HS-5 (cell line): ENCODE measurements at places on chromosomes 11 and 22.
A peak's percentile ranks its signal among the peaks of the same experiment; 100 is the strongest.

DNA sequence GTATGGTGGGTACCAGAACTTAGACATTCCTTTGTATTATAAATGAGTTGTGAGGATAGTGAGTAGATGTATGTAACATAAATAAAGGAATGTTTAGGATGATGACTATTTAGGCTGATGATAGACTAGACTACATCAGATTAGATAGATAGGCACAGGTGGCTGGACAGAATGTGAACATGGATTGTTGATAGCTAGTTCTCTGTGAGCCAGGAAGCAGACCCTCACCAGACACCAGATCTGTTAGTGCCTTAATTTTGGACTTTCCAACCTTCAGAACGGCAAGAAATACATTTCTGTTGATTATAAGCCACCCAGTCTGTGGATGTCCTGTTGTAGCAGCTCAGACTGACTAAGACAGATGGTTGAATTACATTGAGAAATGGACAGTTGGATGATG lies 99.4 kb downstream of the SWAP70 start:
- no peak for DNase-seq

GRCh38 chr22:19457828-19458428 lies 10.4 kb upstream of the C22orf39 start:
- no peak for DNase-seq

DNA sequence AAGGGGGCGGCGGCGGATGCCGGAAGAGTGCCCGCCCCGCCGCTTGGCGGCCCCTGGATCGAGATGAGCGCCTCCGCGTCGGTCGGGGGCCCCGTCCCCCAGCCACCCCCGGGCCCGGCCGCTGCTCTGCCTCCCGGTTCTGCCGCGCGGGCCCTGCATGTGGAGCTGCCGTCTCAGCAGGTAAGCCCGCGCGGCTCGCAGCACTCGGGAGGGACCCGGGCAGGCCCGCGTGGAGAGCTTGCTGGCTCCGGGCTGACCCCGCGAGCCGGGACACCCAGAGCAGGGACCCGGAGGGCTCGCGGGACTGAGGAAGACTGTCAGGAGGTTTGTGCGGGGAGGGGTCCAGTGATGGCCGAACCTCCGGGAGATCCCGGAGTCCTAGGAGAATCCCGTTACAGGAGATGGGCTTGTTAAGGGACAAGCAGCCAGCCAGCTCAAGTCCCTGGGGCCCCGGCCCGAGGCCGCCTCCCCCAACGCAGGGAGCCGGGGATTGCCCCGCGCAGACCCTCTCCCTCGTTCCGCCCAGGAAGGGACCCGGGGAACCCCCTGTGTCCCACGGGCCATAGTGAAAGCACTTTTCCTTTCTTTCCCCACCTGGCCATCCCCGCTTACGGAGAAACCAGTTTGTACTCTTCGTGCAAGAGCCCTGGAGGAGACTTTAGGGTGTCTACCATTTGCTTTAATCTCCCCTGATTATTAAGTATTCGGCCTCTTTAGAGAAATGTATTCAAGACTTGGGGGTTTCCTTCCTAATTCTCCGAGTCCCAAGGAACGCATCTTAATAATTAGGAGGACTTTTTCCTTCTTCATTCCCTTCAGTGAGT lies 547 bp downstream of the UVRAG start:
- no peak for DNase-seq

DNA sequence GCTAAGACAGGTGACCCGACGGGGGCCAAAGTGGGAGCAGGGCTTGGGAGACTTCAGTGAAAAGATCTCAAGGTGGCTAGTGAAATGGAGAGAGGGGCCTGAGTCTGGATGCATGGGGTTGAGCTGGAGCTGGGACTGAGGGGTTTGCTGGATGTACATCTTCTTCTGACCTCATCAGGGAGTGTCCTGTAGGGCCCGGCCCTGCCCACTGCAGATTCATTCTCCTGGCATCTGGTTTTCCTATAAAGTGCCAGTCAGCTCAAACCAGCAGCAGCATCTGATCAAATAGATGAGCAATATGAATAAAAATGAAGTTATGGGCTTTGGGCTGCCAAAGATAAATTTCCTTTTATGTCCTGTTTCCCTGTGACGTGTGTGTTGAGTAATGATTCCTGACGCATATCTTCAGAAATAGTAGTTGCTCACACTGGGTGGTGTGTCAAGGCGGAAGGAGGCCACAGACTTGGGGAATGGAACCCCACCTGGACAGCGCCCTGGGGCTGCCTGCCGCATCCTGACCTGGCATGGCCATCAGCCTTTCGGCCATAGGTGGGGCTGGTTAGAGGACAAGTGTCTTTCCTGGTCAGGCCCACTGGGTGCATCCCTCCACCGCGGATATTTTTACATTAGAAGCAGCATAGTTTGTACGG lies 135.4 kb downstream of the OSBP2 start:
- DNase-seq: peak; percentile 98

DNA sequence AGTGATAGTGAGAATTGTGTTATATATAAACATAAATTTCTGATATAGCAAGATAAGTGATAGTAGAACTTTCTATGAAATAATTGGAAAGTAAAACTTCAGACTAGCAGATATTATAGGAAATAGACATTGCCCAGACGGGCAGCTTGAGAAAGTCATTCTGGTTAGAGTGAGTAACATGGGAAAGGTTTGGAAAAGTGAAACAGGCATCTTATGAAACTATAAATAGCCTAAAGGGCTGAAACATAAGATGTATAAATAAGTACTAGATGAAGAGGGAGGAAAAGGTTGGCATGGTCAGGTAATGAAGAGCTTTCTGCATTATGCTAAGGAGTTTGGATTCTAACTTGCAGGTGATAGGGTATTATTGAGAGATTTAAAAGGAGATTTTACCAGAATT lies 101.3 kb downstream of the DYNC2H1 start:
- no peak for DNase-seq

- no peak for DNase-seq
These were observed 597.5 kb downstream of the BRD1 start for GRCh38 chr22:49230194-49230577.

DNA sequence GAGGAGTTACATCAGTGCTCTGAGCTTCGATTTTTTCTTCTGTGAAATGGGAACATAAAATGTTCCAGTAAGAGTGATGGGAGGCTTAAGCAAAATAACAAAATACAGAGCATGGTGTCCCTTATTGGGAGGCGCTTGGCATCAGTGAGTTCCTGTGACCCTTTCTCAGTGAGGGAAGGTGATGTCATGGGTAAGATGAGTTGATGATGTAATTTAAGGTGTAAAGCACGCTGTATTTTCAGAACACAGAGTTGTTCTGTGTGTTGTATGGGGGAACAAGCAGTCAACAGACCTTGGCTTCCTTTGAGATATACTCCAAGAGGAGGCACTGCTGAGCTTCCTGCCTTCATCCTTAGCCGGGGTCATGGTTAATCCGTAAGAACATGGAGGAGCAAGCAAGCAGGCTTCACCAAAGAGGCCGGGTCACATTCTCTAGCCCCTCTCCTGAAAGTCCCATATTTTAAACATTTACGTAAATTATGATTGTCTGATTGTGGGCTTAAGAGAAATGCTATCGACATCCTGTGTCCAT lies 266.7 kb downstream of the LARGE1 start:
- DNase-seq: no peak

- DNase-seq: no peak
These were observed 15.6 kb downstream of the MPPED1 start for GRCh38 chr22:43427296-43428004.

- no peak for DNase-seq
These were observed 325.1 kb upstream of the MPPED2 start for GRCh38 chr11:30911247-30911646.

- DNase-seq: no peak
These were observed 51.6 kb downstream of the ARFGAP2 start for GRCh38 chr11:47125083-47125482.

DNA sequence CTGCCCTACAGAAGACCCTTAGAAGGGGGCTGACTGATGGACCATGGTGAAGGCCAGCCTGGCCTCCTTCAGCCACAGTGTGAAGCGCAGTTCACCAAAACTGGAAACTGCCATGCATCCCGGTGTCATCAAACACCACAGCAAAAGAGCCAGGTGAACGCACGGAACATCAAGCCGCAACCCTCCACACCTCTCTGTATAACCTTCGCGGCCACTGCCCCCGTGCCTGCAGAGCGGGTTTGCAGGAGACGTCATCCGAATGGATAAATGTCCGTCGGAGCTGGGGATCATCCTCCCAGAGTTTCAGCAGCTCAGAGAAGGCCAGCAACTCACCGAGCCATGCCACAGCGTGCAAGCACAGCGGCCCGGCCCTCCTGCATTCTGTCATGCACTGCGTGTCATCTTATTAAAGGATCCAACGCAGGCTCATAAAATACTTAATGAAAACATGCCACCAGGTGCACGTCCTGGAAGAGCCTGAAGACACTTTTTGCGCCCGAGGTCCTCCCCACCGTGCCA lies 309.9 kb downstream of the BRD1 start:
- DNase-seq: no peak

DNA sequence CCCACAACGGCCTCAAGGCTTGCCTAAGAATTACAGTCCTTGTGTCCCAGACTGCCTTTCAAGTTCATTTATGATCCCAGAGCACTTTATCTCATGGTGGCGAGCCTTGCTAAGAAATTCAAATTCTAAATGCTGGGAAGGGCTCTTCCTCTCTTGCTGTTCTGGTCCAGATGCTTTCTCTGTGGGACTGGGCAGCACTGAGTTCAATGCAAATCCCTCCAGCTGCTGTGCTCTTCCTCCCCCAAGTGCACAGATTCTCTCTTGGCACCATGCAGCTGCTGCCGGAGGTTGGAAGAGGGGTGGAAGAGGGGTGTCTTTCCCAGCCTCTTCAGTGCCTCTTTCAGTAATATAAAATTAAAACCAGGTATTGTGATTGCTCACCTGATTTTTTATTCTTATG lies 828.0 kb downstream of the DLG2 start:
- DNase-seq: no peak

- DNase-seq: peak; percentile 13
These were observed 15.9 kb downstream of the NEAT1 start for GRCh38 chr11:65438257-65439151.

GRCh38 chr11:114087025-114087424 lies 27.5 kb downstream of the ZBTB16 start:
- DNase-seq: no peak

GRCh38 chr11:76788661-76789442 lies 5.7 kb downstream of the TSKU start:
- DNase-seq: no peak

DNA sequence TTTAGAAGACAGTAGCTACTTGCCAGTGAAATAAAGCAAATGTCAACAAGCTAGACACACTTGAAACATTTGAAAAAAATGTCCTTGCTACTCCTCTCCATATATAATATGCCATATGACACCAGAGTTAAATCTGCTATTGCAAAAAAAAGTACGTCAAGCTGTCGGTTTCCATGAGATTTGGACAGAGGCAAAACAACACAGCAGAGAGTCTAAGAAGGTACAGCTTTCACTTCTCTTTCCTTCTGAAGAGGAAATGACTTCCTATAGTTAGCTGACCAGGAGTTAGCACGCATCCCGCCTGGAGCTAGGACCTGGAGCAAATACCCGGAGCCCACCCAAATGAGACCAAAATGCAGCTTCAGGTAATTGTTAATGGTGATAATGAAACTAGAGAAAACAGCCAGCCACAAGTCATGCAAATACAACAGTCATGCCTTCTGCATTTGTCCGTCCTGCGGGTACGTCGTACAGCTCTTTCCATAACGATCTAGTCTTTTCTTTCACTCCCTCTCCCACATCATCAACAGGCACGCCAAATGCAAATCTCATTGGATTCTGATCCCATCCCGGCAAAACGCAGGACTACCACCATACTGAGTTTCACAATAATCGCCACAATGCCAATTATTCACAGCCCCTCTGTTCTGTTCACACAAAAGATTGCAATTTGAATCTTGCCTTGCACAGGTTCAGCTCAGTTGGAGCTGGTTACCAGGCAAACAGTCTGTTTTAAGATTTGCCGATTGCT lies 395.0 kb upstream of the CCDC90B start:
- no peak for DNase-seq

DNA sequence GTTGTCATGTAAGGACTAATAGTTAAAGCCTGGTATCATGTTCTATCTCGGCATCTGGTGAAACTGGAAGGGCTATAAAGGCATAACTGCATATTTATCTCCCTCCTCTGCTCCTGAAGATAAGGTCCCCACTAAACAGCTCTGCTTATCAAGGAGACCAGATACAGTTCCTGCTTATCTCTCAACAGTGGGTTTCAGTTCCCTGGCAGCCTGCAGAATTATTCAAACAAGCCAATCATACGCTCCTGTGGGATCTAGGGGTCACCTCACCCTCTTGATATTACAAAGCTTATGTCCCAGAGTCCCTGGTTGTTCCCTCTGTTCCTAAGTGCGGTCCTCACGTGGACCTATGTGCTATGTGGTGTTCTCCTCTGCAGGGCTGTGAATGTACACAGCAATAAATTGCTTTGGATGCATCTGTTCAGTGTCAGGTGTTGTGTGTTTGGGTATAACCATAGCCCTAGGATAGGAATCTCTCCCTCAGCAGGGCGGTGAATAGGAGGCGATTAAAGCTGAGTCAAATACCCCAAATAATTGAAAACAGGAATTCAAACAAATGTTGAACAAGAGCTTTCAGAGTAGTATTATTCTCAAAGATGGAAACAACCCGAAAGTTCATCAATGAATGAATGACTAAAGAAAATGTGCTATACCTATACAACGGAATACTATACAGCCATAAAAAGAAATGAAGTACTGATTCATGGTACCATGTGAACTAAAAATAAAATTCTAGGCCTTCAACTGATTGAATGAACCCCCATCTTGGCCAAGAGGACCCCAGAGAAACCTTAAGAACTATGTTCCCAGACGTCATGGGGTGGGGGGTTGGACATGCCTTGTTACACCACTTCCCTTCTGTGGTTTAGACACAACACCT lies 3.1 kb upstream of the OOSP4A start:
- no peak for DNase-seq

DNA sequence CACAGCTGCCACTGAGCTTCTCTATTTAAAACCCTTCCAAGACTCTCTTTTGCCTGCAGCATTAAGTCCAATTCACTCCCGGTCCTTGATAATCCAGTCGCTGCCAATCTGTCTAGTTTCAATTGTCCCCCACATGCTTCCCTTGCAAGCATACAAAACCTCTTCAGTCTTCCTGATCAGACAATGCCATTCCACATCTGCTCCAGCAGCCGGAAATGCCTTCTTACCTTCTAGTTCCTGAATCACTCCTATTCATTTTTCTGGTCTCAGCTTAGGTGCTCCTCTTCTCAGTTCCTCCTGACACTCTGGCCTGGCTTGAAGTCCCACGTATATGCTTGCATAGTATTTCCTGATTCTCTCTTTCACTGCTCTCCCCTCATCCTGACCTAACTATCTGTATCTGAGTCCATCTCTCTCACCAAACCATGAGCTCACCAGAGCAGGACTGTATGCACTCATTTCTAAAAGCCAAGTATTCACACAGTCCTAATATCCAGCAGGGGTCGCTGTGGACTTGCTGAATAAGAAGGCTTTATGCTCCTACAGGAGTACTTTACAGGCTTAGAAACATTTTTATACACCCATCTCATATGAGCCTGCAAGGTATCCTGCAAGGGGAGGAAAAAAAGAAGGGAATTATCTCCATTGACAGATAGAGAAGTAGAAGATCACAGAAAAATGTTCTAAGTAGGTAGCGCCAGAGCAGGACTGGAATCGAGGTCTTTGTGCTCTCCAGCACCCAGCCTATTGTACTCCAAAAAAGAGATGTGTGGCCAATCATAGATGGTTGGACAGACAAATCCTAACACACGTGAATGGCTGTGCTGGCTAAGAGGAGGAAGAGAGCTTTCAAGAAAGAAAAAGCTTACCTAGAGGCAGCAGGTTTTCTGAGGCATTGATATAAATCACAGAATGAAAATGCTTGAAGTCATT lies 19.2 kb downstream of the XRRA1 start:
- DNase-seq: peak; percentile 76
